ENCODE measurements at places on chromosomes 1 and 21.

DNA sequence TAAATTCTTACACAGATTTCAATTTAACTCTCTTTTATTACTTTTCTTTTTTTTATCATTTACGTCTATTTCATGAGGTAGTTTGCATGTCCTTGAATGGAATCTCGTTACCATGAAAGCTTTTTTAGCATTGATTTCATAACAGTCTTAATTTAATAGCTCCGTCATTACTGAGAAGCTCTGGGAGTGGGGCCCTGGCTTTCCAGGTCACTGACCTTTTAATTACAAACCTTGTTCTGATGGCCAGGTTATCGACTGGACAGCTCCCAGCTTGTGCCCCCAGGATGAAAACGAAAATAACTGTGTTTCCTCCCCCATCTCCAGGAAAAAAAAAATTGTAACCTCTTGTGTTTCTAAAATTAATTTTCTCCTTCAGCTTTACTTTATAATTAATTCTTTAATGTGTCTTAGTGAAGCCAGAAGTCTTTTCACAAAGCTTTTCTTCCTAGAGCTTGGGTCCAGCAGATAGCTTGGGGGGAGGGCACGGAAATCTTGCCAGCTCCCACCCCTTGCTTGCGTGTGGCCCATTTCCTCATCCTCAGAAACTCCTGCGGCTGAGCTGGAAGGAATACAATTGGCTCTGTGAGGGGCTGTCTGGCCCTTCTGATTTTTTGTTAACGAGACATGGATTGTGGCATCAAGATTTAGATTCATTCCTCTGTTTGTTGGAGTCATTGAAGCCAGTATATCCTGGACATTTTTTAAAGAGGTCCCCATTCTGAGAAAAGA, 65.7 kb downstream of the PEX14 start:
- no peak for DNase-seq

- no peak for DNase-seq
These were observed 105.1 kb downstream of the ROR1 start for GRCh38 chr1:63878932-63879331.

DNA sequence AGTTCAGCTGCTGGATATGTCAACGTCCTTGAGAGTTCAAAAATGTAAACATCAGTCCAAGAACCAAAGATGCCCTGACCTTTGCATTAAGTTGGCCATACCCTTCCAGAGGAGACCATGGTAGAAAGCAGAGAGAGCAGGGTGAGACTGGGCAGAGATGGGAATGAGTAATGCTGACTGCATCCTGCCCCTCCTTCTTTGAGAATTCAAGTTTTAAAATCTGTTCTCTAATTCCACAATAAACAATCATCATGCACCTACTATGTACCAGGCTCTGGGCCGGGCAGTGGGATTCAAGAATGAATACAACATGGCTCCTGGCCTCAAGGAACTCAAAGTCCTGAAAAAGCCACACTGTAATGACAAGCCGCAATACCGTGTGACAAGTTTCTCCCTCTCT, 3.9 kb upstream of the HAO2 start:
- no peak for DNase-seq

DNA sequence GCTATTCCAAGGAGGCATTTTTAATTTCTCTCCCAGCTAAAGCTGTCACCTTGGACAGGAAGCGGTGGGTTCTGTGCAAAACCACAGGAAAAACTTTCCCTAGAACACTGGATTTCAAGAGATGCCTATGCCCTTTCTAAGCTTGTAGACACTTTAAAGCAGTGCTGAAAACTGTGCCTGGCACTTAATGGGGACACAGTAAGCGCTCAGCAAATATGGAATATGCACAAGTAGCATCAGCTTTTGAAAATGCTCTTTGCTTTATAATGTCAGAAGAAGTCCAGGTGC, 50.9 kb upstream of the TARBP1 start:
- no peak for DNase-seq

GRCh38 chr1:170340308-170340707, 191.7 kb upstream of the GORAB start:
- no peak for DNase-seq

GRCh38 chr1:42263019-42263418, 72.0 kb downstream of the FOXJ3 start:
- DNase-seq = no peak
